Right atrium auricular region (tissue), 2 donors: ENCODE measurements at places on chromosomes 1 and 21. TPM values are rescaled to one million over a fixed set of nuclear protein-coding genes. Genes with fewer than 3 reads are reported as not detected.

DNA sequence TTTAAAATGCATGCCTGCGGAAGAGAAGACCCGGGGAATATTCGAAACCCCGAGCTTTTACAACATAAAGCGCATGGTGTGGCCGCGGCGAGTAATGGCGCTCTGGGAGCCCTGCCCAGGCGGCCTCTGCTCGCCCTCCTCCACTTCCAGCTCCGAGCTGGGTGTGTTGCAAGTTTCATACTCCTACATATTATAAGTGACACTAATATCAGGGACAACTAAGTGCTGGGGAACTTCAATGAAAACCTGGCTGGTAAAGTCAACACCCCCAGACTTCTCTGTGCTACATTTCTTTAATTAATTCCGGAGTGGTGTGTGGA is 11.8 kb downstream of the SIM2 start:
- no peak overlapping the region for H3K4me3 ChIP-seq
- no peak for DNase-seq
- H3K4me1 ChIP-seq, result peaks cover 50% of the 10 kb centered on the region
- no peak overlapping the region for H3K27ac ChIP-seq
- peaks cover 54% of the 10 kb centered on the region for H3K27me3 ChIP-seq
- H3K36me3 ChIP-seq, result no peaks in the 10 kb centered on the region

GRCh38 chr1:119565131-119565772 is 58.2 kb downstream of the HSD3B1 start:
- no peak overlapping the region for H3K4me3 ChIP-seq
- no peak overlapping the region for H3K27ac ChIP-seq
- no peaks in the 10 kb centered on the region for H3K27me3 ChIP-seq
- no peak for DNase-seq
- H3K4me1 ChIP-seq, result no peaks in the 10 kb centered on the region

DNA sequence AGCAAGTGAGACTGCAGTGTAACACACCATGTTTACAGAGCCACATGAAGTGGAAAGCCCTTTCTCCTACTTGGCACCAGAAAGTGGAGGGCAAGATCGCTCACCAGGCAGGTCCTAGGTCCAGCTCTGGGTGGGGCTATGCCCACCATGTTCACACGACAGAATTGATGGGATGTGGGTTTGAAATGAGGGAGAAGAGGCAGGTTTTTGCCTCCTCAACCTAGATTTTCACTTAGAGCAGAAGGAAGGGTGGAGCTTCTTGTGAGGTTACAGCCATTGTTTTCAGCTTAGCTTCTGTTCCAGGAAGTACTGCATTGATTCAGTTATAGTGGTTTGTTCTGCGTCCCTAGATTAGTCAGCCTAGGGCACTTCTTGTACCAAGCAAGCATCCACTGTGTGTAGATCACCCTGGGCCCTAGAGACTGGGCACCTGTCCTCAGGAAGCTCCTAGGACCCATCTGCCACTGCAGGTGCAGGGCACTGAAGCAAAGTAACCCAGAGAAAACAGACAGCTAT is 2.3 kb downstream of the CD53 start:
- no peaks in the 10 kb centered on the region for H3K27me3 ChIP-seq
- DNase-seq, result no peak
- H3K27ac ChIP-seq, result no peak overlapping the region
- H3K4me1 ChIP-seq, result no peaks in the 10 kb centered on the region
- H3K4me3 ChIP-seq, result peak overlapping the region; percentile 25

DNA sequence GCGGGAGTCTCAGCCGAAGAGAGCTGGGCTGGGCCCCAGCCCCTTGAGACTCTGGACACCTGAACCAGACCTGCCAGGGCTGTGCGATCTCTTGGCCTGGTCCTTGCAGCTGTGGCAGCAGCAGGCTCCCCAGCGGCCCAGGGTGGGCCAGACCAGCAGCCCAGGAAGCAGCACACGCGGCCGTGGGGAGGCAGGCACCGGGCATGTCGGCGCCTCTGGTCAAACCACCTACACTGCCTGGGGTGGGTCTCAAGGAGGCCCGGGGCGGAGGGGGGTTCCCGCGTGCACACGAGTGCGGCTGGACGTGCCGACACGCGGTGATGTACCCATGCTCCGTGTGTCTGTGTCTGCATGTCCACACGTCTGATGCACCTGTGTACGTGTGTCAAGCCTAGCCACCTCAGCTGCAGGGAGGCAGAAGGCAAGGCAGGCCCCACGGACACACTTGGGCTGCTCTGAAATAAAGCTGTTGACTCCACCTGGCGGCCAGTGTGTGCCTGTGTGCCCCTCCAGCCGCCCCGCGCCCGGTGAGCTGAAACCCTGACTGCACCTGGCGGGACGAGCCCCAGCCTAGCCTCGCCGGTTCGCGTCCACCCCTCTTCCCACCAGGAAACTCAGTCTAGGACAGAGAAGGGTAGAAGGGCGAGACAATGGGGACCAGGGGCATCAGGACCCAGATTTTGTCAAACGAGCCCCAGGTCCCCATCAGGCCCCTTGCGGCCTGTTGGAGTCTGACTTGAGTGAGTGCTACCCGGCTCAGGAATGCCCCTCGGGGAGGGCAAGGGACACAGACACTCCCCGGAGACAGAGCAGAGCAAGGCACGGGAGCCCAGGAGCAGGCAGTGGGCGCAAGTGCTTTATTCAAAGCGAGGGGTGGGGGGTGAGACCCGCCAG is 11.6 kb downstream of the SCNN1D start:
- H3K36me3 ChIP-seq, result peaks cover 6% of the 10 kb centered on the region
- no peaks in the 10 kb centered on the region for H3K4me1 ChIP-seq
- DNase-seq, result no peak
- no peaks in the 10 kb centered on the region for H3K27me3 ChIP-seq
- no peak overlapping the region for H3K4me3 ChIP-seq

DNA sequence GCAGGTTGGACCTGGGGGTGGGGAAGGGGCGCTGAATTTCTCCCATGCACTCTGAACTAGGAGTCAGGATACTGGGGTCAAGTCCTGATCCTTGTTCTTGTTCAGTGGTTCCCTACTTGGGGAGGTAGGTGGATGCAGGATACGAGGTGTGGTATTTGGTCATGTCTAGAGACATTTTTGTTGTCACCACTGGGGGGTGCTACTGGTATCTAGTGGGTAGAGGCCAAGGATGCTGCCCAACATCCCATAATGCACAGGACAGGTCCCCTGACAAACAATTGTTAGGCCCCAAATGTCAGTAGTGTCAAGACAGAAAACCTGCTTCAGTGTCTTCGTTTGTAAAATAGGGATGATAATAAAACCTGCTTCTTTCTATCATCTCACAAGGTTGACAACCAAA is 259.0 kb upstream of the FOXD3 start:
- H3K4me3 ChIP-seq, result no peak overlapping the region
- no peaks in the 10 kb centered on the region for H3K36me3 ChIP-seq
- H3K27me3 ChIP-seq, result no peaks in the 10 kb centered on the region

DNA sequence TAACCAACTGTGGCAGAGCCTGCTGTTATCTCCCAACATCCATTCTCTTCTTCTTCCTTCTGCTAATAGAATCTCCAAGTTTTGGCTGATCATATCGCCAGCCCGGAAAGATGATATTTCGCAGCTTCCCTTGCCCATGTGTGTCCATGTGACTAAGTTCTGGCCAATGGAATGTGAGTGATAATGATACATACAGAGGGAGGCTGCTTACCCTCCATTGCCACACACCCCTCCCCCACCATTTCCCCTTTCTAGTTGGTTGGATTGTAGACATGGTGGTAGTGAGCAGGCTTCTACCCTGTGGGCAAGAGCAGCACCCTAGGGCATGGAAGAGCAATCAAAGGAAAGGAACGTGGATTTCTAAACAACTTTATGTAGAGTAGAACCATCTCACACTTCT is 48.8 kb downstream of the SLC9C2 start:
- DNase-seq, result no peak
- H3K4me3 ChIP-seq, result no peak overlapping the region
- H3K27ac ChIP-seq, result no peak overlapping the region
- H3K4me1 ChIP-seq, result no peaks in the 10 kb centered on the region

- H3K36me3 ChIP-seq, result no peaks in the 10 kb centered on the region
- H3K4me3 ChIP-seq, result no peak overlapping the region
- H3K27me3 ChIP-seq, result no peaks in the 10 kb centered on the region
- DNase-seq, result no peak
- H3K27ac ChIP-seq, result no peak overlapping the region
Measured at GRCh38 chr1:231193710-231194340, 32.0 kb downstream of the TRIM67 start.

DNA sequence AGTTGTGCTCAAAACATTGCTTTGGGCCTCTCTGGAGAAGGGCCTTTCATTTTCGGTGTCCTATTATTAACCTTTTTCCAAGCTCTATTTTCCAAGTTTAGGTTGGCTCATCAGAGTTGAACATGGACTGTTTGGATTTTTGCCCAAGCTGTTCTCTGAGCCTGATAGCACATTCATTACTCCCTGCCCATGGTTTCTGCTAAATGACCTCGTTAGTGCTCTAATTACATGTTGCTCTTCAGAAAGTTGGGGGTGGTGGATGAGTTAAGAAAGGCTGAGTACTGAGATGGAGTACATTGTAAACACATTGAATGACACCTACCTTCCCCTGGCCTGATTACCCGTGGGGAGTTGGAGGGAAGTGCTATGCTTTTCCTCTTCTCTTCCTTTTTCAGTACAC is 38.9 kb downstream of the LMO4 start:
- H3K4me1 ChIP-seq, result no peaks in the 10 kb centered on the region
- H3K4me3 ChIP-seq, result no peak overlapping the region
- no peaks in the 10 kb centered on the region for H3K27me3 ChIP-seq
- no peaks in the 10 kb centered on the region for H3K36me3 ChIP-seq

GRCh38 chr1:212914789-212915188 is 35.6 kb upstream of the VASH2 start:
- H3K27ac ChIP-seq, result no peak overlapping the region
- no peaks in the 10 kb centered on the region for H3K36me3 ChIP-seq
- H3K4me1 ChIP-seq, result no peaks in the 10 kb centered on the region
- no peaks in the 10 kb centered on the region for H3K27me3 ChIP-seq
- DNase-seq, result no peak

- H3K27me3 ChIP-seq, result no peaks in the 10 kb centered on the region
- no peaks in the 10 kb centered on the region for H3K4me1 ChIP-seq
- no peak overlapping the region for H3K27ac ChIP-seq
- H3K36me3 ChIP-seq, result no peaks in the 10 kb centered on the region
- H3K4me3 ChIP-seq, result no peak overlapping the region
Measured at GRCh38 chr21:37877888-37878684, 38.2 kb downstream of the KCNJ6 start.

GRCh38 chr1:64013395-64013794 is 190.0 kb upstream of the UBE2U start:
- no peak overlapping the region for H3K27ac ChIP-seq
- no peaks in the 10 kb centered on the region for H3K27me3 ChIP-seq
- H3K4me3 ChIP-seq, result no peak overlapping the region
- no peak for DNase-seq

The ATP6V1G3 gene
- total RNA-seq, result not detected

The ELK4 gene
- total RNA-seq, result 19.1 TPM

The FNDC10 gene
- 2.7 TPM for total RNA-seq

The AJAP1 gene
- total RNA-seq, result 0.04 TPM

The WNT9A gene
- total RNA-seq, result 2.2 TPM

The CLDN17 gene
- not detected for total RNA-seq

The ROR1 gene
- 12.9 TPM for total RNA-seq

The LY9 gene
- total RNA-seq, result 0.20 TPM

The LRRIQ3 gene
- total RNA-seq, result not detected

The SPATA21 gene
- total RNA-seq, result not detected

The OR2L2 gene
- total RNA-seq, result not detected

The RIMKLA gene
- 3.8 TPM for total RNA-seq
